ENCODE measurements at places on chromosomes 2 and 18. TPM values are rescaled to one million over a fixed set of nuclear protein-coding genes. Genes with fewer than 3 reads are reported as not detected.

The TNS1 gene
- 1.5 TPM for total RNA-seq

The SLC38A11 gene
- total RNA-seq, result 0.36 TPM

The SERPINB2 gene
- 9.9 TPM for total RNA-seq

The CRYGD gene
- not detected for total RNA-seq

The HOXD3 gene
- 3.0 TPM for total RNA-seq

Data from PC-3 (cell line).